NCI-H446 (cell line): ENCODE measurements at places on chromosomes 13 and 19.

DNA sequence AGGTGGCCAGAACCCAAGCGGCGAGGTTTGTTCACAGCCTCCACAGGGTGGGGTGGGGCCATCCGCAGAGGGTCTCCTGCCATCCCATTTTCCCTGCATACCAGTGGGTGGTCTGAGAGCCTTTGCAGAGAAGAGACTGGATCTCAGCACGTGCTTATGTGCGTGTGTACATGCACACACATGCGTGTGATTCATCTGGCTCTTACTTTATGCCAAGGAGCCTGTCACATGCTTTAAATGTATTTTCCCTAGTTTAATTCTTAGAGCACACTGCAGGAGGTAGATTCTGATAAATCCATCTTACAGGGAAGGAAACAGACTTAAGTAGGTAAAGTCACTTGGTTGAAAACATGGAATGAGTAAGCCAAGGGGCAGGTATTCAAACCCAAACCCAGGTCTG is 47.1 kb downstream of the CAPN12 start:
- DNase-seq, result no peak

DNA sequence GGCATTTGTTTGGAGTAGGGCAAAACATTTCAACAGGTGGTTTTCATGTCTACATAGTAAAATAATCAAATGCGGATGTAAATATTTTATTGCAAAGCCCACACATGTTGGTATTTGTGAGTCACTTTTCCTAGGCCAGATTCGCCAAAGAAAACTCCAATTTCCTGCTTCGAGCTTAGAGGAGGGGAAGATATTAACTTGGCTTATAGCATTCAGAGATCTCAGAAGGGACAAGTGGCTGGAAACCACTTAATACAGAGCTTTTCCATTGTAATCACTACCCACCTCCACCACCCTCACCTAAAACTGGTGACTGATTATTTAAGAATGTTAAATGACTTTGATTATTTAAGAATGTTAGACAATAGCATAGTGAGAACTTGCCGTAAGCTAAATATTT is 530.6 kb upstream of the SPRY2 start:
- DNase-seq, result no peak

- no peak for DNase-seq
These were observed 1253.0 kb downstream of the PCDH17 start for GRCh38 chr13:58884353-58885209.

DNA sequence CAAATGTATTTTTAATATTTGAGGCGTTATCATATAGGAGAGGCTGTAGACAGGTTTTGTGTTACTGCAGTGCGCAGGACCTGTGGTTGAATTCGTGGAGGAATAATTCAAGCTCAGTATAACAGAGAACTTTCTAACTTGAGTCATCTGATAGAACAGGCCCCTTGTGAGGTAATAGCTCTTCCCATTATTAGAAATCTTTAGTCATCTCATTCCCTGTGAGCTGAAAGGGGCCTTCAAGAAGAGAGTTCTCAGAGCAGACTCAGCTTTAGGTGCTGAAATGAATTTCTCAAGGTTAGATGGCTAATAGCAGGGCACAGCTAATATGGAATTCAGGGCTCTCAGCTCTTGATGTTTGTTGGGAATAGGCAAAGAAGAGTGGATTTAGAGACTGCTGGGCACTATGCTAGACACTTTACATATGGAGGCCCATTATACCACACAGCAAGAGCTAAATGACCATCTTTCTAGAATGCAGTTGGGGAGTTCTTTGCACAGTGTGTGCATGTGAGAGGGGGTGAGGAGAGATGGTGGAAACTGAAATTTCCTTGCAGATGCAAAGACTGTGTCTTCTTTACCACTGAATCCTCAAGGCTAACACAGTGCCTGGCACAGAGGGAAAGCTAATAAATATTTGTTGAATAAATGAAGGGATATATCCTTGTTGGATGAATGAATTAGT is 89.5 kb downstream of the DGKH start:
- no peak for DNase-seq

GRCh38 chr13:109196948-109197347 is 567.5 kb downstream of the MYO16 start:
- DNase-seq, result no peak

- no peak for DNase-seq
These were observed 890.1 kb upstream of the PCDH20 start for GRCh38 chr13:62305756-62306155.

- no peak for DNase-seq
These were observed 171.7 kb downstream of the NHLRC3 start for GRCh38 chr13:39209731-39210531.

DNA sequence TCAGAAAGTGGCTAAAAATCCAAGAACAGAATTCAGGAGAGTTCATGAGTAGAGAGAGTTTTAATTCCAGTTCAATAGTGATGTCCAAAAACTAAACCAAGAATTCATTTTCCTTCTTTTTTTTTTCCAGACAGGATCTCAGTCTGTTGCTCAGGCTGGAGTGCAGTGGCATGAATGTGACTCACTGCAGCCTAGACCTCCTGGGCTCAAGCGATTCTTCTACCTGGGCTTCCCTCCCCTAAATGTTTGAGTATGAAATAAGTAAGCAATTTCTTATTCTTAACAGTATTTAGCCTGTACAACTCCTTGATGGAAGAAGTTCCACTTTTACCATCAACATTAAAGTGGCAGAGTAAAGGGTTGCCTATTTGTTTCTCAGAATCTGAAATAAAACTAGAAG is 3.8 kb downstream of the COMMD6 start:
- no peak for DNase-seq

GRCh38 chr19:1857648-1858326 is 5.6 kb downstream of the KLF16 start:
- no peak for DNase-seq

DNA sequence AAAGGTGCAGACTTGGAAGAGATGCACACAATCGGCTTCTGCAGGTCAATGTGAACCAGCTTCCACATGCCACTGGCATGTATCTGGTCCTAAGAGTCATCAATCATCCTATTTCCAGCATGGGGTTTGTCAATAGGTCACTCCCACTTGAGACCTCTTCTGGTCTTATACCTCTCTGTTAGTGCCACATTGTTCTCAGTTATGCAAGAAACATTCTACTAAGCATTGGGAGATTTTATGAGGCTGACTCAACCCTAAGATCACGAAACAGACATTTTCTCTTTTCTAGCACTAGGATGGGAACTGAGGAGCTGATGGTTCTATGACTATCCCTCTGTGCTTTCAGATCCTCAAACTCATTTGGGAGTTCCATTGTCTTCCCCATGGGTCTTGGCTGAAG is 581.5 kb upstream of the KLF12 start:
- no peak for DNase-seq

DNA sequence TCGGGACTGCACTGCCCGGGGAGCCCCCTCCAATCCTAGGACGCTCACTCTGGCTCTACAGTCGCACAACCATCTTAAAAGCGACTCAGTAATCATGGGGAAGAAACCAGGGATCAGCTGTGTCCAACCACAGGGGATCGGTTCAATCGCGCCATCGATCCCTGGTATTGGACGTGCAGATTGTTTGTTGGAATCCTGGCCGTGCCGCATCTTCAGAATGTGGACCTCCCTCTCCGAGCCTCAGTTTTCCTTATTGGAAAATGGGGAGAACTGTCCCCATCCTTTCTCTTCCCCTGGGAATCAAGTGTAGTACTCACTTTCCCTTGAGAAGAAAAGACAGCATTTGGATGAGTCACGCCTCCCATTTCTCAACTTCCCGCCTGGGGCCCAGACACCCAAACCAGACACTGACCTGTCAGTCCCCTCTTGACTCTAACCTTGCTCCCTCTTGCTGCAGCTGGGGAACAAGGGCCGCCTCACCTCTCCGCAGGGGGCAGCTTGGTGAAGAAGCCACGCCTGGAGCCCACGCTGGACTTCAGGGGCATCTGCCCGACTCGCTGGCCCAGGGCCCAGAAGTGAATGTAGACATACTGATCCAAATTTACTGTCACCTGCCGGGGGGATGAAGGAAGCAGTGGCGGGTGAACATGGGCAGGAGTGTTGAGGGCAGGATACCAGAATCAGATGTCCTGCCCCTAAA is 17.6 kb downstream of the EMP3 start:
- DNase-seq, result no peak

DNA sequence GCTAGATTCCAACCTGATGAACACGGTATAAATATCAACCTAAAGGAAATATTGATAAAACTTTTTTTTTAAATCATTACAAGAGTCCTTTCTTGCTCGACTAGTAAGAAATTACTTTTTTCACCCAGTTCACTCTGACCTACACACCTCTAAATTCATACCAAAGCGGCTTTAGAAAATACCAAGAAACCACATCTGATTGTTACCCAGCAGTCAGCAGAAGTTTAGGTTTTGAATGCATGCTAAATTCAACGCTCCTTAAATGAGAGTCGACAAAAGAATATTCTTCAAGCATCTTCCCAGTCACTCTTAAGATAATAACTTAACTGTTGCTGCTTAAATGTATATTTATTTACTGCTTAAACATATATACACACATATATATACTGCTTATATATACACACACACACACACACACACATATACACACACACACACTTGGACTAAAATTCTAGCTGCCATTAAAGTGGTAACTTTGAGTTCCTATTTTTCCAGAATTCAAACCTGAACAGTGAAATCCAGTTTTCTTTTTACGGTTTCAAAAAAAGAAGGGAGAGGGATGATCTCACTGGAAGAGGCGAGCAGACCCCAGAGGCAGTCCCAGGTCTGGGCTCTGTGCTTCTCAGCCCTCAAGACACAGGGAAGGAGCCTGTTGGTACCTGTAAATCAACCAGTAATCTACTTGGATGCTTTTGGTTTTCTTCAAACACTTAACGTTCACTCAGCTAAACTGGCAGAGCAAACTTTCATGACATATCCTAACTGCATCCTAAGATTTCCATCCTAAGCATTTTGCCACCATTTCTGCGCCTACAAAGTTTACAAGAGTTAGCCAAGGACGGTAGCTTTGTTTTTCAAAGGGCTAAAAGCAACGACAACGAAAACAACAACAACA is 1.7 kb downstream of the STK24 start:
- DNase-seq, result no peak

GRCh38 chr19:45121827-45122345 is 28.9 kb downstream of the PPP1R37 start:
- DNase-seq, result no peak

DNA sequence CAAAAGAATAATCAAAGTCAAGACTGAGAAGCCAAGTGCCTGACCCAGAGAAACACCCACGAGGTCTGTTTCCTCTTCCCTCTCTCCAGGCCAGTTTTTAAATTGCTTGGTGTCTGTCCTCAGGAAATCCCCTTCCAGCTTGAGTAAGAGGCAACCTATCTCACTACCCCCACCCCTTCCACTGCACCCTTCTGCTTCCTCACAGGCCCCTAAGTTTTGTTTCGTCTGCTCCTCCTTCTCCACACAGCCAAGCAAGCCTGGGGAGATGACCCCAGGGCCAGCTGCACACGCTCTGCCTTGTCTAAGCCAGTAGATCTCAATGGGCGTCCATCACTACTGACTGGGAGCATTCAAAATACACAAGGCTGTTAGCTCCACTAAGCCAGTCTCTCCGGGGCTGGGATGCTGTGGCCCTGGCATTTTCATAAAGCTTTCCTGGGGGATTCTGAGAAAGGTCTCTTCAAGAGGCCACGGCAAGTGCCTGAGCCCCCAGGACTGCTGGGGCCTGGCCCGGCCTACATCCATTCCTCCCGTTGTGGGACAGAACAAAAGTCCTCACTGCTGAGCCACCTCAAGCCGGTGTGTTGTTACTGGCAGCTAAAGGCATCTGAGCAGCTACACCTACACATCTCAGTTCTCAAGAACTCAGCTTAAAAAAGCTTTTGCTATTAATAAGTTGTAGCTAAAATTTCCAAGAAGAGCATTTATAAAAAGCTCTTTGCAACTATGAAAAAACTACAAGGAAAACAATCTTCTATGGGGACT is 14.9 kb upstream of the IL4I1 start:
- no peak for DNase-seq

- DNase-seq, result no peak
These were observed 53.0 kb downstream of the ARHGEF7 start for GRCh38 chr13:111168107-111168506.

GRCh38 chr13:85363504-85363903 is 435.7 kb downstream of the SLITRK6 start:
- no peak for DNase-seq

DNA sequence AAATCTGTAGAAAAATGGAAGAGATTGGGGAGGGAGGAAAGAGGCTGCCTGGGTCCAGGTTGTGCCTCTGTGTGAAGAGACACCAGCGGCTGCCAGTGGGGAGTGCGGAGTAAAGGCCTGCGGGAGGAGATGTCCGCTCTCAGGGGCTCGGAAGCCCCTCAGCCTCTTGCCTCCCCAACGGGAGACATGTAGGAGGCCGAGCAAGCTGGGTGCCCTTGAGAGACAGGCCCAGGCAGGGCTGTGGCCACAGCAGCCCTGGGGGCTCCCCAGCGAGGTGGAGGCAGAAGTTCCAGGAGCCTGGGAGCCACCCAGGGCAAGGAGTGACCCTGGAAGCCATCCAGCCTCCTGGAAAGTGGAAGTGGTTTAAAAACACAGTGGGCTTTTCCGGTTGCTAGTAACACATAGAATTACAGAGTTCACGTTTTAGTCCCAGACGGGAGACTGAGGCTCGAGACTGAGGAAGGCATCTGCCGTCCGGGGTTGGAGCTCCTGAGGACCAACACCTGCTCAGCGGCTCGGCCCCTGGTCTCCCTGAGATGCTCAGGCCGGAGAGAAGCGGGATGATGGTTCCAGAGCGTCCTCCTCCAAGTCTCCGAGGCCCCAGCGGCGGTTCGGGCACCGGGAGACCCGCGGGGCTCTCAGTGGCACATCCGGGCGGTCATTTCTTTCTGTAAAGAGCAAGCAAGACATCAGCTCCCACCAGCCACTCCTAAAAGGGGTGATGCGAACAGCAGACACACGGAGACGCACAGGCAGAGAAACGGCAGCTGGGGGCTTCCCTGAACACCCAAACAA is 21.9 kb upstream of the MKNK2 start:
- no peak for DNase-seq

DNA sequence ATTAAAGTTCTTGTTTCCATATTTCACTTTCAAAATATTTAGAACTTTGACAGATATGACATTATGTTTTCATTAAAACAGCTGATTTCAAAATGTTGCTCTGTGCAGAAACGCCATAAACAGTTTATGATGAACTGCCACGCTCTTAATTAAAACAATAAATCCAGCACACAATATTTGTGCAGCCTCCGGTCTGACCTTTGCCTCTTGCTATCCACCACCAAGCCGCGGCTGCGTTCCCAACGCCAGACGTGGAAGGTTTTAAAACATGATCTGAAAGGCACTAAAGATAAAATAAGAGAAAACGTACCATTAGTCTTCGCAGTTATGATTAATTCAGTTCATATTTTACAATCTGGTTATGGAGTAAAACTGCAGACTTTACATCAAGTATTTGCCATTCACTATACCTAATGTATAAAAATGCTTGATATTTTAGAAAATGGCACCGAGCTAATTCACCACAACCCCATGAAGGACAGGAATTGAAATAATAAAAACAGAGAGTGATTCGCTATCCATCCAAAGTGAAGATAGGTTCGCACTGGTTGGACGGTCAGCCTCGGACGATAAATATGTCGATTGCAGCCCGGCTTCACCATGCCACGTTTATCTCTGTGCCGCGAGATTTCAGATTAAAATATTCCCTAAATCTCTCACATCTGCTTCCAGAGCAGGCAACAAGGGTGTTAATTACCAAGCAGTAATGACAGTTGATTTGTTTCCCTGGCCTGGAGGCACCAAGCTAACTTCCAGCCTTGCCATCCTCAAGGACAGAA is 103.3 kb upstream of the ZNF507 start:
- no peak for DNase-seq

- no peak for DNase-seq
These were observed 1.9 kb downstream of the IFNL1 start for GRCh38 chr19:39297931-39298634.
